Left hindlimb (tissue), 1 donor: ENCODE measurements at places on chromosomes 2 and 18.
A peak's percentile ranks its signal among the peaks of the same experiment; 100 is the strongest.

DNA sequence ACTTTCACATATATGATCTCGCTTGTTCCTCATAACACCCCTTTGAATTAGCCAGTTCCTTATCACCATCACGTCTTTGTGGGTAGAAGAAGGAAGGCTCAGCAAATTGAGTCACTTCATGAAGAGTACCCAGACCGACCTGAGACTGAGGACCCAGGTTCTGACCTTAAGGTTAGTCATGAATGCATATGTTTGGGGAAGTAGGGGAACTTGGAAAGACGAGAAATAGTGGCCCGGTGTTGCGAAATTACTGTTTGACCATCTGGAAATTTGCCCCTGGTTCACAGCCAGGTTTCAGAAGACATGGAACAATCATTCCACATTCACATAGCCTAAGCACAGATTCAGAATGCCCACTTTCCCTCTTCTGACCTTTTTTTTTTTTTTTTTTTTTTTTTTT lies 59.8 kb downstream of the MEIS1 start:
- no peak for DNase-seq

- no peak for DNase-seq
Measured at GRCh38 chr2:133229974-133230373, 338.3 kb downstream of the NCKAP5 start.

DNA sequence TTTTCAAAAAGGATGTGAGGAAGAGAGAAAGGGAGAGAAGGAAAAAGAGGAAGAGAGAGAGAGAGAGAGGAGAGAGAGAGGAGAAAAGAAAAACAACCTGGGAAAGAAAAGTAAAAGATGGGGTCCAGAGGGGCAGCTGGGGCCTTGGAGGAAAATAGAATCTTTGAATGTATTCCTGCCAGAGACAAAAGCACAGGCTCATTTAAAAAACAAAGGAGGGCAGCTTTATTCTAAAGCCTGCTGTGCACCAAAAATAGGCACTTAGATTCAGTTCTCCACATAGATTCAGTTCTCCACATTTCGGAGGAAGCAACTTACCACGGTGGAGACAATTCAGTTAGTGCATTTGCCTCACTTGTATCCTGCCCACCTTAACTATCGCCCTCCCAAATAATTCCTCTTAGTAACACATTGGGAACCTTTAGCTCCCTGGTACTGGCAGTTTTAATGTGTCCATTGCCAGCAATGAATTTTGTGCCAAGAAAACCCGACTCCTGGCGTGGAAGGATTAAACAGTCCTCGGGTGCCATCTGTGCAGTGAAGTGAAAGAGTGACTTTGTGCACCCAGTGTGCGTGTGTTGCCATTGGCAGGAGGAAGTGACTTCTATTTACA lies 71.3 kb downstream of the DPP4 start:
- no peak for DNase-seq

DNA sequence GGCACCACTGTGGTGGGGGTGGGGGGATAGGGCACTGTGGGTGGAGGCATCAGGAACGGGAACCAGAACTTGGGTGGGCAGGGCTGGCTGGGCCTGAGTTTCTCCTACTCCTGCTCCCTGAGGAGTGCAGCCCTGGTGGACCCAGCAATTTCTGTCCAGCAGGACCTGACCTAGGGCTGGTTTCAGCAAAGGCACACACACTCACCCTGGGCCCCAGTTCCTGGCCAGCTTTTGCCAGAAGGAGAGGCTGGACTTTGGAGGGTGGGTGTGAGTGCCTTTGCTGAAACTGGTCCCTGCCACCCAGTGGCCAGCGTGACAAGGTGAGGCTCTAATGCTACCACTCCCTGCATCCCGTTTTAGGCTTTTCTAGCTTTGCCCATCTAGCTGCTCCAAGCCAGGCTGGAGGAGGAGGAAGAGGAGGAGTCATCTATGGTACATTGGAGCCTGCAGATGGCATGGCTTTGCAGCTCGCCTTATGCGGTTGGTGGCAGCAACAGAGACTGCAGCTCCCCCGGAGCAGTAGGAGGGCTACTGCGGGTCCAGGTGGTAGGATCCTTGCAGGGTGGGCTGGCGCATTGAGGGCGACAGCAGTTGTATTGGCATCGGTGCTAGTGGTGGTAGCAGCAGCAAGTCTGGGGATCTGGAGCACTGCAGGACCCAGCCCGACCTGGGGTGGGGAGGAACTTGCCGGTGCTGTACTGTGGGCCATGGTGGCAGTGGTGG lies 40.4 kb upstream of the IMP4 start:
- no peak for DNase-seq

- DNase-seq: no peak
Measured at GRCh38 chr2:69226903-69227302, 160.1 kb downstream of the GFPT1 start.

DNA sequence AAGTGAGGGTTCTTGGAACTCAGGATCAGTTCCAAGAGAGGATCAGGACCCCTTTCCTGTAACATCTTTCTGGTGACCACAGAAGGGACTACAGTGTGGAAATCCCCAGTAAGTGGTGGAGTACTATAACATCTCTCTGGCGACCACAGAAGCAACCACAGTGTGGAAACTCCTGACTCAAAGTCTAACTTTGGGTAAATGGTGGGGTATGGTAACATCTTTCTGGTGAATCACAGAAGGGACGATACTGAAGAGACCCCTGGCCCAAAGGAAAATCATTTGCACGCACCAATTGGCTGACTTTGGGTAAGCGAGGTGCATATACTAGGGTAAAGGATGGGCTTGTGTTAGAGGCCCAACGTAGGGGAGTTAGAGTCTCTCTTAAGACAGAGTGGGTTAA lies 56.3 kb upstream of the GULP1 start:
- no peak for DNase-seq

DNA sequence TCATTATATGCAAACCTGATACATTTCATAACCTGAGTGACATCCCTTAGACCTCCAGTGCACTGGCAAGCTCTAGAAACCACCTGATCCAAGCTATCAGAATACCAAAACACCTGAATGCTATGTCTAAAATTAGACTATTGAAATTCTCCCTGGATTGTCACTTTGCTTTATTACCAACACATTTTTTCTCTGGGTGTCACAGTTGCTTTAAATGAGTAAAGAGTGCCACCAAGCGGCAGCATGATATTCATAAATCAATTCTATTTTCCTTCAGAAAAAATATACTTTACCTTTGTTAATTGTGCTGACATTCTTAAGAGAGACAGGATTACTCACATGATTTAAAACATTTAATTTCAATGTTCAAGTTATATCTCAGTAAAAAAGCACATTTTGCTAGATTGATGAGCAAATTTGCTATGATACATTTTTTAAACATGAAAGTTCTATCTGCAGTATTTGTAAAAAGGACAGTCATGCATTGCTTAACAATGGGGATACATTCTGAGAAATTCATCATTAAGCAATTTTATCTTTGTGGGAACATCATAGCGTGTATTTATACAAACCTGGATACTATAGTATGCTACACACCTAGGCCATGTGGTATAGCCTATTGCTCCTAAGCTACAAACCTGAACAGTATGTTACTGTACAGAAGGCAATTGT lies 338.4 kb upstream of the SLC39A10 start:
- DNase-seq: peak; percentile 38

- DNase-seq: peak; percentile 36
Measured at GRCh38 chr2:72973566-72974435, 56.5 kb downstream of the EMX1 start.

- no peak for DNase-seq
Measured at GRCh38 chr2:236155406-236155805, 12.8 kb downstream of the GBX2 start.

DNA sequence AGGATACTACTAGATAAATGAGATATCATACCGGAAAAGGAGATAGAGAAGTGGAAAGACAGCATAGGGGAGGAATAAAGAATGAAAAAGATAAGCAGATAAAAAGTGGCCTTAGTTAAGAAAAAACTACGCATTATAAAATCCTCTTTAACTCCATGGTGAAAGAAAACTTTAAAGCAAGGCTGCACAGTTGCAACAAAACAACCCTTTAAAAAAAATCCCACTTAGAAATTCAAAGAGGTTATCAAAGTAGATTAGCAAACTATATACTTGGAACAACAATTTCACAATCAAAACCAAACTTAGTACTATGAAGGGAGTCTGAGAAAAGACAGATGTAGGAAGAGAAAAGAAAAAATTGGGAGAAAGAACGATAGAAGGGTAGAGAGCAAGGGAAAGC lies 133.4 kb upstream of the OSR1 start:
- no peak for DNase-seq

DNA sequence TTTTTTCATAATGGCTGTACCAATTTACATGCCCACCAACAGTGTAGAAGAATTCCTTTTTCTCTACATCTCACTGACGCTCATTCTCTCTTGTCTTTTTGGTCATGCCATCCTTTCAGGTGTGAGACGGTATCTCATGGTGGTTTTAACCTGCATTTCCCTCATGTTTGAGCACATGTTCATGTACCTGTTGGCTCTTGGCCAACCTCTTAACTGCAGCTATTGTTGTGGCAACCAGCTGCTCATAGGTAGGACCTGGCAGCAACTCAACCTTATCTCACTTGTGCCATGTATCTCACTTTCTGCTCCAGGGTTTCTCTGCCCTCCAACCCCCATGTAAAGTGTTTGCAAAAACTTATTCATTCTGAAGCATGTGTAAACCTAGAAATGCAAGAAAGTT lies 167.5 kb downstream of the UPP2 start:
- DNase-seq: no peak

GRCh38 chr18:40380686-40381439 lies 1574.2 kb upstream of the PIK3C3 start:
- DNase-seq: no peak

DNA sequence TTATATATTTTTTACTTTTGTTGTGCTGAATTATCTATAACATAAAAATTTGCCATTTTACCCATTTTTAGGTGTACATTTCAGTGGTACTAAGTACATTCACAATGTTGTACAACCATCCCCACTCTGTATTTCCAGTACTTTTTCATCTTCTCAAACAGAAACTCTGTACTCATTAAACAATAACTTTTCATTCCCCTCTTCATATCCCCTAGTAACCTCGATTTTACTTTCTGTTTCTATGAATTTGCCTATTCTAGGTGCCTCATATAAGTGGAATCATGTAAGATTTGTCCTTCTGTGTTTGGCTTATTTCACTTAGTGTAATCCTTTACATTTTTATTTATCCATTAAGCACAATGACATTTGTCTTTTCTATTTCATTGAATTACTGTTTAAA lies 51.3 kb downstream of the GTF2A1L start:
- no peak for DNase-seq

DNA sequence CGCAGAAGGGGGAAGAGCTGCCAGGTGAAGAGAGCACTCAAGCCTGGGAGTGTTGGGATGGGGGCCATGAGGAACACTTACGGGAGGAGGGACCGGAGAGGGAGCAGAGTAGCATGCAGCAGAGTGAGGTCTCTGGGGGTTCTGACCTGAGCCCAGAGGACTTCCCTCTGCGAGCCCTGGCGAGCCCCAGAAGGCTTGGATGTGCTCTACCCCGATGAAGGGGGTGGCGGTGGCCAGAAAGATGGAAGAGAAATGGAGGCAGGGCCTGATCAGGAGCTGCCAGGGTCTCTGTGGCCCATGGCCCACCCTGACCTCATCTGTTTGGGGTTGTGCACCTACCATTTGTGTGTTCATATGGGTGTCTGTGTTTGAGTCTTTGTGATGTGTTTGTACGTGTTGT lies 42.0 kb downstream of the CROCC2 start:
- no peak for DNase-seq

GRCh38 chr2:177313162-177313781 lies 48.7 kb upstream of the NFE2L2 start:
- DNase-seq: no peak
